B cell (primary cell): ENCODE measurements at places on chromosomes 16 and 17.

DNA sequence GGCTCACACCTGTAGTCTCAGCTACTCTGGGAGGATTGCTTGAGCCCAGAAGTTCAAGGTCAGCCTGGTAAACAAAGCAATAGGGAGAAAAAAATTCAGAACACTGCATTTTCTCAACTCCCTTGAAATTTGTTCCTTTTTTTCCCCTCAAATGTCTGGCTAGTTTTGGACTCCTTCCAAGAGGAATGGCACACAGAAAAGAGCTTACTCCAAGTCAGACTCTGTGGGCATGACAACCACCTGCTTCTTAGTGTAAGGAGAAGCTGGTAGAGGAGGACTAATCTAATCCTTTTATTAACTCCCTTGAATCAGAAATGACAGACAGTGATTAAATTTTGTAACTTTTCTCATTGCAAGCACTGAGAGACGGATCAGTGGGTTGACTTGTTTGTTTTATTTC, 27.9 kb upstream of the HYDIN start:
- no peak for DNase-seq

- no peak for DNase-seq
These were observed 20.1 kb downstream of the IRX3 start for GRCh38 chr16:54266363-54266955.

GRCh38 chr16:2902337-2903130, 9.2 kb upstream of the FLYWCH1 start:
- DNase-seq: no peak

GRCh38 chr16:66604376-66605176, at the start of gene CMTM3:
Gene CMTM3 (plus strand): TSS chr16:66604704. CDS start chr16:66604806, 102 bp downstream.
- DNase-seq: peak; percentile 79
